Ovary (tissue), 10 donors: ENCODE measurements at places on chromosomes 13 and 19.

- no peak for DNase-seq
Observed at GRCh38 chr19:11652056-11652455, 54.8 kb downstream of the ZNF627 start.

GRCh38 chr13:48234566-48235340 lies 1.7 kb downstream of the ITM2B start:
- no peak for DNase-seq

DNA sequence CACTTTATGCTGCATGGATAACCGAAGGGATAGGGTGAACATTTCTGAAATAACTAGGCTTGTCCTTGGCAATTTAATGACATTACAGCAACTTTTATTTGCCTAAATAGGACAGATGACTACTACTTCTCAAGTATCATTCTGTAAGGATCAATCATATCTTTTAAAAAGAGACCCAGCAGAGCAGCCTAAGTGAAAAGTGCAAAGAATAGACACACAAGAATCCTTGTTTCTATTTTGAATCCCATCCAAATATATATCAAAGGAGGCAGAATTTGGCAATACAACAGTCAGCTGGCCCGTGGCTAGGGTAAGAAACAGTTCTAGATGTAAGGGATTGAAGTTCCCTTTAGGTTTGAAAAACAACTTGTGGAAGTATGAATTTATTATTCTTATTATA lies 6.9 kb downstream of the THSD1 start:
- DNase-seq, result no peak

DNA sequence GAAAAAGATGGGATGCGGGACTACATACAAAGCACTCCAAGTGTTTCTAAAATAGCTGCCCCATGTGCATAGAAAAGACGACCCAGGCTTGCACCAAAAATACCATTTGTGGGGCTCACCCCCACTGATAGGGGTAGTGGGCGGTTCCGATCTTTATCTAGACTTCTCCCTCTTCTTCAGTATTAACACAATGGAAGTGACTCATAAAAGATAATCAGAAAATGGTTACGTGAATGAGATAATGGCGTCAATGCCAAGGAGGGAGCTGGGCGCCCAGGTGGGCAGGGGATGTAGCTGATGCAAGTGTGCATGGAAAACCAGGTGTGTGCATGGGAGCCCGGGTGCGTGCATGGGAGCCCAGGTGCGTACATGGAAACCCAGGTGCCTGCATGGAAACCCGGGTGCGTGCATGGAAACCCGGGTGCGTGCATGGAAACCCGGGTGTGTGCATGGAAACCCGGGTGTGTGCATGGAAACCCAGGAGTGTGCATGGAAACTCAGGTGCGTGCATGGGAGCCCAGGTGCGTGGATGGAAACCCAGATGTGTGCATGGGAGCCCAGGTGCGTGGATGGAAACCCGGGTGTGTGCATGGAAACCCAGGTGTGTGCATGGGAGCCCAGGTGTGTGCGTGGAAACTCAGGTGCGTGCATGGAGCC lies 32.7 kb downstream of the LAMP1 start:
- DNase-seq, result no peak

- DNase-seq, result peak; percentile 60
Observed at GRCh38 chr13:100100115-100100879, 11.4 kb downstream of the PCCA start.

DNA sequence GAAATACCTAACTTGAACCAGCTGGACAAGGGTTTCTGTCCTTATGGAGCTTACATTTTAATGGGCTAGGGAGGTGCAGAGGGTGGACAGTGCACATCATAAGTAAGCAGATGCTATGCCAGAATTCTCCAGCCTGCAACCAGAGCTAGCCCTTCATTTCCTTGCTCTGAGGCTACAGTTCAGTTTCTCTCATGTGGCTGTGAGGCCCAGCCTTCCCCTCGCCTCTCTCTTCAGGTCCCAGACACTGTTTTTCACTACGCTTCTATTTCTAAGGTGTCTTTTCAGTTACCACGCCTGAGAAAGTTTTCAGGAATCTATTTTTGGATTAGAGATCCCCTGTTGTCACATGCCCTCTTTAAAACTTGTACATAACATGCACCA lies 141.9 kb downstream of the PCCA start:
- DNase-seq, result no peak

- DNase-seq, result no peak
Observed at GRCh38 chr13:75160984-75161383, 321.0 kb downstream of the TBC1D4 start.

GRCh38 chr19:49676784-49677230 lies 264 bp upstream of the PRMT1 start:
- DNase-seq, result peak; percentile 100

- no peak for DNase-seq
Observed at GRCh38 chr19:55068950-55069864, 6.3 kb upstream of the RDH13 start.

- peak; percentile 11 for DNase-seq
Observed at GRCh38 chr13:84831666-84832657, 949.7 kb upstream of the SLITRK1 start.

GRCh38 chr19:38488096-38488495 lies 54.6 kb downstream of the RYR1 start:
- no peak for DNase-seq

- no peak for DNase-seq
Observed at GRCh38 chr19:51096473-51097165, 11.6 kb downstream of the CTU1 start.

DNA sequence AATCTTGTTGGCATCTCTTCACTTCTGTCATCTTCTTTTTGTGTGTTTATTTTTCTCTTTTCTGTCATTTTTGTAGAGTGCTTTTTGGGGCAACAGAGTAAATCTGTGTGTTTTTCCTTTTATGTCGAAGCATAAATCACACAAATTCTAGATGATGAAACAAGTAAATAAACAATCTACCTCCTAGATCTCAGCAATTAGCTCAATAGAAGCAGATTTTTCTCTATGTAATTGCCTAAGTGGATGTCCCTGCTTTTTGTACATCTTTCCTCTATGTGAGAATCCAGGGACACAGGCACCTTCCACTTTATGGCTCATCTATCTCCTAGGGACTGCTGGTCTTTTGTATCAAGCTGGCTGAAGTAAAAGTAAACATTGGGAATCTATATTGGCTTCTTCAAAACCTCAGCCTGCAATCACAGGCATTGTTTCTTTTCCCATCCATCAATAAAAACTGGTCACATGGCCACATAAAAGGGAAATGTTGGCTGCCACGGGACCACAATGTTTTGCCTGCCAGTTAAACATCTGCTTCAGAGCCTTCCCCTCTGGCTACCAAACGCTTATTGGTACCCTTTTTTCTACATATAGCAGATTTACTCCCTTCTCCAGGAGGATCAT lies 323.8 kb downstream of the LMO7 start:
- no peak for DNase-seq

DNA sequence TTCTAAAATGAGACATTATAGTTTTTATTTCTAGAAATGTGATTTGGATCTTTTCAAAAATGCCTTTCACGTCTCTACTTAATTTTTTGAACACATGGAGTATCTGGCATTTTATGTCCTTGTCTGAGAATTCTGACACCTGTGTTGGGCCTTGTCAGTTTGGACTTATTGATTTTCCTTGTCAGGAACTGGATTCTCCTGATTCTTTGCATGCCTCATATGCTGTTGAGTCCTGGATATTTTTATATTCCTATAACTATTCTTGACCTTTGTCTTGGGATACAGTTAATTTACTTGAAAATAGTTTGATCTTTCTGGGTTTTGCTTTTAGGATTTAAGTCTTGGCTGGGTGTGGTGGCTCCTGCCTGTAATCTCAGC lies 10.3 kb downstream of the ADPRHL1 start:
- no peak for DNase-seq

DNA sequence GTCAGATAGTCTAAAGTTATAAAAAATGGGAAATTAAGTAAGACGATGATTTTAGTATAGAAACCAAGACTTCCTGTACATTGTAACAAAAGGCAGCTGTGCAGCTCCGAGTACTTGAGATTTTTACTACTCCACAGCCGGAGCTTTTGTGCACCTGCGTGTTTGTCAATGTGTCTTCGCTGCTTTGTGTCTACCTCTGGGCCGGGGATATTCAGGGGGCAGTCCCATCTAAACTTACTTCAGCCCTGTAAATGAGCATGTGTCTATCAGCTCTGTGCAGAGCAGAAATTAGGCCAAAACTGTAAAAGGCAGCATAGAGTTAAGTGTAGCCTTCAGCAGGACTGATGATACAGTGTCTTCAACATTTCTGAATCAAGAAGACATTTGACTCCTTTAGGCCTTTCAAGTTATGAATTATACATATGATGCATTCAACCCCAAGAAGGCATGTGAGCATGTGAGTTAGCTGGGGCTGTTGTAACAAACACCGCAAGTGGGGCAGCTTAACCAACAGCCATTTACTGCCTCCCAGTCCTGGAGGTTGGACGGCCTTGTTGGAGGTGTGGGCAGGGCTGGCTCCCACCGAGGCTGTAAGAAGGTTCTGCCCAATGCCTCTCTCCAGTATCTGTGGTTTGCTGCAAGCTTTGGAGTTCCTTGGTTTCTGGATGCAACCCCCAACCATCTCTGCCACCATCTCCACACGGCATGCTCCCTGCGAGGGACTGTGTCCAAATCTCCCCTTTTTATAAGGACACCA lies 191.0 kb upstream of the IRS2 start:
- DNase-seq, result no peak

DNA sequence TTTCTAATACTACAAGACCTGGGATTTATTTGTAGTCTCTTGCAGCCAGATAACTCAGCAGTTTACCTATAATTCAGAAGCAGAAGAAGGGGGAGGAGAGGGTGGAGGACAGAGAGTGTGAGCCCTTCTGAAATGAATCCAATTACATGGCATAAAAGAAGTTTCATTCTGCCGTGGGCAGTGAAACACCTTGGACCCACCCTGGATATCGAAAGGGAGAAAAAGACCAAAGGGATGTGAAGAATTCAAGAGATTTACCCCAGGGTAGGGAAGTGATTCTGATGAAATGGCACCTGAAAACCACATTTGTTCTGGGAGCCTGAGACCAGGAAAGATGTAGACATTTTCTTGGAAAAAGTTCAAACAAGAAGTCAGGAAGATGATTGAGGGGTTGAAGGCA lies 140.9 kb downstream of the NDFIP2 start:
- no peak for DNase-seq

DNA sequence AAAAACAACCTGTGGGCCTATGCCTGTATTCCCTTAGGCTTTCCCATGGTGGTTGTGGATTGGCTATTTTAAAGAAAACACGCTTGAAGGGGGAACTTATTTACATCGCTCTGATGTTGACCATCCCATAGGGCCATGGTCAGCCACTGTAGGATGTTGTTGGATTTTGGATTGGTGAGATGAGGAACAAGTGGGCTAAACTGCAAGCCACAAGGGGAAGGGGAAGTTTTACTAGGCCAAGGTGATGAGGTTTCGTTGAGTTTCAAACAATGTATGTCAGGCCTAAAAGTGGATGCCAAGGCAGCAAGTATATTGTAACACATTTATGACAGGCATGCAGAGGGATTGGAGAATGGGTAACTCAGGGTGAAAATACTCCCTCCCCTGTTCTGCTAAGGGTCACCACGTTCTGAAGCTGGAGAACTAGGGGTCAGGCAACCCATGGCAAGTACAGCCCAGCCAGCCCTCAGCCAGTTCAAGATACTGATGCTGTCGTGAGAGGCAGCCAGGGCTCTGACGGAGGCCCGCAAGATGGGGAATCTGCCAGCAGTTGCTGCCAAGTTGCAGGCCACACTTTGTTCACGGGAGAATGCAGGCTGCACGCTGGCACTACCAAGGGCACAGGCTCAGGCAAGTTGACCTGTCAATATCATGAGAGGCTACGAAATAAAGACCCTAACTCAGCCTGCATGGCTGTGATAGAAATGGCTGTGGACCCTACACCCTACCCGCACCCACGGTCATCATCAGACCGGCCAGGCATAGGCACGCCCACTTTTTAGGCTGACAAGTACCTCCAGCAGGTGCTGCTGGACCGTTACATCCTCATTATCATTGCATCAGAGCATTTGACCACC lies 11.1 kb downstream of the IRGC start:
- DNase-seq, result no peak

DNA sequence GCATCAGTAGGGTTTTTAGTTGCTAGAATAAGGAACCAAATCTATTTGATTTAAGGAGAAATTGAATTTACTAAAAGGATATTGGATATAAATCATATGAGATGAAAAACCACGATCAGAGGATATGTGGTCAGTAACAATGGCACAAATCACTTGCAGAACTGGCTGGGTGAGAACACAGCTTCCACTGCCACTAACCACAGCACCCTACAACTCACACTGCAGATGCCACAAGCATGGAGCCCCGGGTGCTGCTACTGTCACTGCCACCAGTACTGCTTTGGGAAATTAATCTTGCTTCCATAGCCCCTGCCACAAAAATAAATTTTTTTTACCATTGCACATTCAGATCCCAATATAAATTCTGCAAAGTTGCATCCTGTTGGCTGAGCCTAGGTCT lies 40.6 kb upstream of the KLF12 start:
- no peak for DNase-seq

DNA sequence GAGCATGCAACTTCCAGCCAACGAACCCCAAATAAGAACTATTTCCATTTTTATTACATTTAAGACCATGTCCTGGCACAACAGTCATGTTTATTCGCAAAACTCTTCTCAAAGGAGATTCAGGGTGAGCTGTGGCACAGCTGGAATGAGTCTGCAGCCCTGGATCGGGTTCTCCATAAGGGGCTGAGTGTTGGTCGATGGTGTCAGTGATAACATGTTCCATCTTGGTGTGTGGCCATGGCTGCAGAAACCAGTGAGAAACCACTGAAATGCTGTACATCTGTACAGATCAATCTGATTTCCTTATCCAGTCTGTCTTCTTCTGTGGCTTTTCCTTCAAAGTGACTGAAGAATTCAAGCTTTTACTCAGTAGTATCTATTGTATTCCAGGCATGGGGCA lies 15.2 kb downstream of the FAM124A start:
- DNase-seq, result no peak

- no peak for DNase-seq
Observed at GRCh38 chr19:36972571-36972970, 56.4 kb downstream of the ZNF568 start.

- no peak for DNase-seq
Observed at GRCh38 chr13:95284436-95284835, 16.8 kb downstream of the ABCC4 start.
